Mammary microvascular endothelial cell (primary cell): ENCODE measurements at places on chromosomes 1 and 21. TPM values are rescaled to one million over a fixed set of nuclear protein-coding genes. Genes with fewer than 3 reads are reported as not detected.

FCRLB gene
- total RNA-seq: 3.6 and 4.0 TPM in 2 replicates

AZIN2 gene
- 0.47 and 1.9 TPM in 2 replicates for total RNA-seq

ANKRD35 gene
- total RNA-seq: 1.0 and 1.3 TPM in 2 replicates

ANGPTL3 gene
- total RNA-seq: not detected in 2 replicates

KLHDC9 gene
- 1.1 and 2.6 TPM in 2 replicates for total RNA-seq

SELP gene
- 0.49 and 0.67 TPM in 2 replicates for total RNA-seq

LDLRAP1 gene
- total RNA-seq: 22.7 and 23.4 TPM in 2 replicates

NECTIN4 gene
- 0.47 and 0.54 TPM in 2 replicates for total RNA-seq

ACTA1 gene
- total RNA-seq: not detected in 2 replicates

MLLT11 gene
- 5.5 and 6.6 TPM in 2 replicates for total RNA-seq

LCE1C gene
- not detected in 2 replicates for total RNA-seq

TRIM63 gene
- not detected in 2 replicates for total RNA-seq

PRR9 gene
- total RNA-seq: not detected in 2 replicates

PADI4 gene
- not detected in 2 replicates for total RNA-seq

THEM5 gene
- not detected in 2 replicates for total RNA-seq

ANGPTL7 gene
- total RNA-seq: not detected in 2 replicates

PROK1 gene
- total RNA-seq: not detected in 2 replicates

DTL gene
- total RNA-seq: 15.7 and 17.4 TPM in 2 replicates

SKI gene
- 22.3 and 23.8 TPM in 2 replicates for total RNA-seq

CNR2 gene
- total RNA-seq: not detected in 2 replicates

CCDC190 gene
- 0.25 and 0.93 TPM in 2 replicates for total RNA-seq

C1orf35 gene
- total RNA-seq: 16.8 and 27.0 TPM in 2 replicates

C1orf87 gene
- not detected in 2 replicates for total RNA-seq

LAD1 gene
- total RNA-seq: not detected in 2 replicates

FCRL3 gene
- not detected in 2 replicates for total RNA-seq

ZSCAN20 gene
- 2.7 and 5.0 TPM in 2 replicates for total RNA-seq

SLC45A1 gene
- 0.15 and 0.80 TPM in 2 replicates for total RNA-seq

GBP2 gene
- 27.1 and 30.9 TPM in 2 replicates for total RNA-seq

OBSCN gene
- total RNA-seq: 0.27 and 0.49 TPM in 2 replicates

TRNAU1AP gene
- 30.8 and 37.6 TPM in 2 replicates for total RNA-seq

OR2T2 gene
- not detected in 2 replicates for total RNA-seq

RNU11 gene
- total RNA-seq: not detected in 2 replicates

FMOD gene
- total RNA-seq: 0.84 and 0.87 TPM in 2 replicates

SPRR1B gene
- not detected in 2 replicates for total RNA-seq

SYTL1 gene
- total RNA-seq: 0.27 and 0.30 TPM in 2 replicates

PTP4A2 gene
- total RNA-seq: 202 and 238 TPM in 2 replicates

OR2L13 gene
- total RNA-seq: not detected in 2 replicates

FCGR3B gene
- not detected in 2 replicates for total RNA-seq

ECM1 gene
- 1.5 and 2.1 TPM in 2 replicates for total RNA-seq

HSD3B2 gene
- not detected in 2 replicates for total RNA-seq
